ENCODE measurements at places on chromosomes 16 and 17.

DNA sequence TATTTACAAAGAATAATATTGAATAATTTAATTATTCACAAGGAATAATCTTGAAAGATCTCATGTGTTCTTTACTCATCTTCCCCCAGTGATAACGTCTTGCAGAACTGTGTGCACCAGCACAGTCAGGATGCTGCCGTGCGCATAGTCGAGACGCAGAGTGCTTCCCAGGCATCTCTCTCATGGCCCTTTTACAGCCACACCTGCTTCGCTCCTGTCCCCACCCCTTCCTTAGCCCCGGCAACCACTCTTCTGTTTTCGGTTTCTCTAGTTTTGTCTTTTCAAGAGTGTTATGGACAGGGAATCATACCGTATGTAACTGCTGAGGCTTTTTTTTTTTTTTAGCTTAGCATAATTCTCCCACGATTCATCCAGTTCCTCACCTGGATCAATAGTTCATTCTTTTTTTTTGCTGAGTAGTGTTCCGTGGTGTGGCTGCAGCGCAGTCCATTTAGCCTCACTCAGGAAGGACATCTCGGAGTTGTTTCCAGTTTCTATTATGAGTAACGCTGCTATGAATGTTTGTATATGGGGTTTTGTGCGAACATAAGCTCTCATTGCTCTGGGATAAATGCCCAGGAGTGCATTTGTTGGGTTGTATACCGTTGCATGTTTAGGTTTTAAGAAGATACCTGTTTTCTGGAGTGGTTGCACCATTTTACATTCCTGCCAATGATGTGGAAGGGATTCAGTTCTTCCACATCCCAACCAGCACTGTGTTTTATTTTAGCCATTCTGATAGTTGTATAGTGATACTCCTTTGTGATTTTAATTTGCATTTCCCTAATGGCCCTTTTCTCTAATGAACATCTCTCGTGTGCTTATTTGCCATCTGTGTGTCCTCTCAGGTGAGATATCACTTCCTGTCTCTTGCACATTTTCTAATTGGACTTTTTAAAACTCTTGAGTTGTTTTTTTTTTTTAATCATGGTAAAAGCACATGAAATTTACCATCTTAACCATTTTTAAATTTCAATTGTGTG lies 47.6 kb downstream of the SEC14L1 start:
- DNase-seq: no peak

GRCh38 chr16:89395150-89396142 lies 94.9 kb downstream of the ANKRD11 start:
- peak; percentile 70 for DNase-seq

- DNase-seq: no peak
Observed at GRCh38 chr16:48282636-48283263, 35.4 kb upstream of the ABCC11 start.

DNA sequence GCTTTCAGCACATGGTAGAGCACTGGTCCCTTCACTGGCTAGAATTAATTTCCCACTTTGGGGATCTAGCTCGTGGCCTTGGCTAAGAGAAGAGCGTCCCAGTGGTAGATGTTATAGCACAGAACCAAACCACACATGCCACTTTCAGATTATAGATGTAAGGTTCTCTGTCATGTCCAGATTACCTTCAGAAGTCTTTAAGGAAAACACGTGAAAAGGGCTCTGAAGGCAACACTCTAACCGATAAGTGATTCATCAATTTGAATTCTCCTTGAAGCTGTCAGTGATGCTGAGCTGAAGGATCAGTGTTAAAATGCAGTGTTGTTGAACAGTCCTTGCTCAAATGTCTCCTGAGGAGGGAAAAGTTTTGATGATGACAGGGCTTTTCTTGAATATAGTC lies 43.5 kb upstream of the VPS4A start:
- no peak for DNase-seq

DNA sequence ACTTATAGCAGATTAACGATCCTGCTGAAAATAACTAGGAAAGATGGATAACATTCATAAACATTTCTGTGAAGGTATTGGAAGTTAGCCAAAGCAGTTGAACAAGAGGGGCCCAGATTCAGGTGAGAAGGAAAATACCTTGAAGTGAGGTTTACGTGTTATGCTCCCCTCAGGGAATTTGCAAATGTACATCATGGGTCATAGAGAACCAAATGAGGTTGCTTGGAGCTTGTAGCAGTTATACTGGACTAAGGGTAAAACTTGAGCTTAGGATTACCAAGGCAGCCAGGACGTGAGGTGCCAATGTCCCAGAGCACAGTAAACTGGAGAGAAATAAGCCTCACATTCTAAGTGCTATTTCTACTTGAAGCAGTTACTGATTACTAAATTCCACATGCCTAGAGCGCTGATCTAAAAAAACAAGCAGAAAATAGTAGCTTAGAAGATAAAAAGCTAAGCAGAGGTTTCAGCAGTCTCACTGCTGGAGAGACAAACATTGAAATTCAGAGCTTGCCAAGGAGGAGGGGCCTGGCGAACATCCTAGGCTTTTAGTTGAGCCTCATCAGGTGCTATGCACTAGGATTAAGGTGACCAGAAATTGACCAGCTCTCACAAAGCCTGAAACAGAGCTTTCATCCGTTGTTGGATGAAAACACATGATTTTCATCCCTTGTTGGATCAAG lies 136.7 kb upstream of the FAM20A start:
- no peak for DNase-seq

DNA sequence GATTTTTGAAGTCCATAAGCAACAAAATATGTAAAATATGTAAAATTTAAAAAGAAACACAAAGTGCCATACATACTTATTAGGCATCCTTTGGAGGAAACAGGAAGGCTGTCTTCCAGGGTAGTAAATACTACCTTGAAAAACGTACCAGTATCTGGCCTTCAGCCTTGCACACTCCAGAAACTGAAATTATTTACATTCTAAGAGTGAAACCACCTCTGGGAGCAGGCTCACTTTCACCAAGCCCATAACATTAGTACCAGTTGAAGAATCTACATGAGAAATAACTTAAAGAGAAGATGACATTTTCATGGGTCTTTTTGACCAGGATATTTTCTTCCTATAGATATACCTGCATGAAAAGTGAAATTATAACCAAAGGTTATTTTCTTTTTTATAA lies 6.4 kb downstream of the KRTAP9-1 start:
- DNase-seq: no peak

GRCh38 chr17:40190197-40191021 lies 13.1 kb downstream of the RAPGEFL1 start:
- DNase-seq: no peak

- DNase-seq: no peak
Observed at GRCh38 chr16:7601100-7601499, 268.5 kb downstream of the RBFOX1 start.

- DNase-seq: no peak
Observed at GRCh38 chr16:70674221-70675014, 11.4 kb downstream of the MTSS2 start.

DNA sequence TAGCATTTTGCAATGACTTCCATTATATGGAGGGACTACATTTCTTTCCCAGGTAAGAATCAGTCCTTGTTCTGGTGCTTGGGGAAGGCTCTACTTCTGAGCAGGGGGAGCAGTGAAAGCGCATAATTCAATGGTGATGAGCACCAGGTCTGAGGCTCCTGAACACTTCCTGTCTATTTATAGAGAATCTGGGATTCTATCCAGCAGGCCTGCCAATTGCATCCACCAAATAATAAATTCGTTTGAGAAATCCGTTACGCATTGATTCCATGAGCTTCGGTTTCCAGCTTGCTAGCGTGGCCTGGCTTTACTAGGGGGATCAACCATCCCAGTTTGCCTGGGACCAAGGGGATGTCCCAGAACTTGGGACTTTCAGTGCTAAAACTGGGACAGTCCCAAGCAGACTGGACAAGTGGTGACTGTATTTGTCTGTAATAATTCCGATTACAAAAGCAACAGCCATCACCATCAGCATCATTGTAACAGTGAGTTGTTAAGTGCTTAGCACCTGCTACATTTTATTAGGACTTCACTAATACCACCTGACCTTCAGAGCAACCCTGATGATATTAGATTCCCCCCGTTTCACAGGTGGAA lies 349.9 kb downstream of the MAF start:
- DNase-seq: no peak

DNA sequence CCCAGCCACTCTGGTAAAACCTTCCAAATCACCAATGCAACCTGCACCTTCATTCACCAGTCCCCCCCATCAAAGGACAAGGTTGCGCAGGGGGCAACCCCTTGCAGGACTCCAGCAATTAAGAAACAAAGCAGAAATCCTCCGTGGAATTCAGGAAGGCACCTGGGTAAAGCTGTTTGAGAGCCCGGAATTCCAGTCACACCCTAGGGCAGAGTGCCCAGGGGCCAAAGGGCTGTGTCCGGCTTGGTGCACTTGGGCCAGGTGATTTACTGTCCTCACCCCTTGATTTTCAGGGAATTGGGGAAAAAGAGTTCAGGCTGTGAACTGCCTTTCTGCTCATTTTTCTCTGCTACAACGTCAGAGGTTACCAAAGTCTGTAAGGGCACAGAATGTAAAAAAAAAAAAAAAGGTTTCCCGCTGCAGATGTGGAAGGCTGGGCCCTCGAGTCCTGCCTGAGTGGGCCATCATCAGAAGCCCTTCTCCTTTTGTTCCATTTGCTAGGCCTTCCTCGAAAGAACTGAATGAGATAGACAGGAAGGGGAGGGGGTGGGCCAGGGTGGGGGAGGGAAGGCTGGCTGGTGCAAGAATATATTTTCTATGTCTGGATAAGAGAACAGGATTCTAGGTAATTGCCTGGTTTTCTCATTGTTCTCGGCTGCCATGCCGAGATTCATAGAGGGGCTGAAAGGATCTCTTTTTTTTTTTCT lies 266.5 kb upstream of the PSMD7 start:
- DNase-seq: no peak

GRCh38 chr16:68776821-68777485 lies 39.9 kb downstream of the CDH1 start:
- DNase-seq: no peak

DNA sequence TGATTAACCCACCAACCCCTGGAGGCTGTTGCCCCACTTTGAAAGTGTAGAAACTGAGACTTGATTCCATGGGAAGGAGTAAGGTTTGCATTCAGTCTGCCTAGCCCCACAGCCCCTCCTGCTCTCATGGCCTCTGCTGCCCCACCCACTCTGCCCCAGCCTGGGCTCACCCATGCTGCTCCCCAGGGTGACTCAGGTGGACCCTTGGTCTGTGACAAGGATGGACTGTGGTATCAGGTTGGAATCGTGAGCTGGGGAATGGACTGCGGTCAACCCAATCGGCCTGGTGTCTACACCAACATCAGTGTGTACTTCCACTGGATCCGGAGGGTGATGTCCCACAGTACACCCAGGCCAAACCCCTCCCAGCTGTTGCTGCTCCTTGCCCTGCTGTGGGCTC lies 6.5 kb downstream of the PRSS41 start:
- DNase-seq: no peak

- no peak for DNase-seq
Observed at GRCh38 chr17:1546292-1546922, 16.2 kb downstream of the PITPNA start.

- no peak for DNase-seq
Observed at GRCh38 chr17:9839433-9839832, 13.7 kb downstream of the GLP2R start.

- DNase-seq: no peak
Observed at GRCh38 chr16:89700649-89701424, 668 bp downstream of the SPATA2L start.

GRCh38 chr17:30352240-30352814 lies 18.5 kb upstream of the TMIGD1 start:
- DNase-seq: no peak

- DNase-seq: no peak
Observed at GRCh38 chr17:65662196-65662595, 100.7 kb upstream of the AXIN2 start.

DNA sequence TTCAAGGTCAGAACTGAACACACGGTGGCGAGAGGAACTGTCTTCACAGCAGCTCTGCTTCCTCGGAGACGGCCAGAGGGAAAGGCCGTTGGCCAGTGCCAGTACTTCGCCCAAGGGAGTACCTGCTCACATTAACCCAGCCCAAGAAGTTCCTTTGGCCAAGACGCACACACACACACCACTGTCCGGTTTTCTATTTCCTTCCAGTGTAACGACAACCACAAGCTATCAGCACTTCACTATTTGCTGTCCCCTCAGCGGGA lies 744 bp upstream of the GGNBP2 start:
- DNase-seq: no peak

DNA sequence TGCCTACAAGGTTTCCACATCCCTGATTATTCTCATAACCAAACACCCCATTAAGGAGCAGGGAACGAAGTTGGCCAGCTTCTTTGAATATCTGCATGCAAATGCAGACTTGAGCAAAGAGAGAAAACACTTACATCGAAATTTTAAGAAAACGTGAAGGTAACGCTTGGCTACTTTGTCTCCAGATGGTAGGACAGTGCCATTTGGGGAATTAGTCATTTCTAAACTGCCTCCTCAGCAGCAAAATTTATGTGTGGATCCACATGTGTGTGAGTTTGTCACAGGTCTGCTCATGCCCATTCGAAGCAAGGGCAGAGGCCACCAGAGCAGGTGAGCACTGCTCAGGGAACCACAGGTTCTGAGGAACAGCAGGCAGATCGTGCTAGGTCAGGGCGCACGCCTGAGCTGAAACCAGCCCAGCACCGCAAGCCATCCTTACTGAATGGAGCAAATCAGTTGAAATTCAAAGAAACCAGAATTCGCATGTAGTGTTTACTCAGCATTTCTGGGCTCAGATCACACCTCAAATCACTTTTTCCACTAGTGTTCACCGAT lies 80.1 kb downstream of the SOCS1 start:
- no peak for DNase-seq

DNA sequence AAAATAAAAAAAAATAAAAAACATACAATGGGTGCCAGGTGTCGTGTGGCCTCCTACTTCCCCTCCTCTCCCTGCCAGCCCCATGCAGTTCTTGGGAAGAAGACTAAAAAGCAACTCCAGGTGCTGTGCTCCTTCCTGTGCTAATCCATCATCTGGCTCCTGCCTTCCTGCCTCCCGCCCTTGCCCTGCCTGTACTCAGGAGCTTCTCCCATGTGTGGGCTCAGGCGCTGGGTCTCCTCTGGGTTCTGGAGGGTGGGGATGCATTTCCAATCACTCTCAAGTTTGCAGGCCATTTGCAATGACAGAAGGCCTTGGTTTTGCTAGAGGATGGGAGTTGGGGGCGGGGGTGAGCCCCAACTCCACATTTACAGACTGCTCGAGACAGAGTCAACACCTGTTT lies 122.9 kb downstream of the SDK2 start:
- no peak for DNase-seq

- no peak for DNase-seq
Observed at GRCh38 chr17:71022758-71023157, 853.4 kb downstream of the KCNJ2 start.

- DNase-seq: no peak
Observed at GRCh38 chr16:63216696-63217423, 1180.6 kb upstream of the CDH8 start.

GRCh38 chr16:81551821-81552304 lies 107.3 kb downstream of the CMIP start:
- no peak for DNase-seq
